ENCODE measurements at places on chromosomes 5 and 9.

GRCh38 chr9:131348631-131349521 is 45.0 kb upstream of the PRRC2B start:
- DNase-seq: no peak

DNA sequence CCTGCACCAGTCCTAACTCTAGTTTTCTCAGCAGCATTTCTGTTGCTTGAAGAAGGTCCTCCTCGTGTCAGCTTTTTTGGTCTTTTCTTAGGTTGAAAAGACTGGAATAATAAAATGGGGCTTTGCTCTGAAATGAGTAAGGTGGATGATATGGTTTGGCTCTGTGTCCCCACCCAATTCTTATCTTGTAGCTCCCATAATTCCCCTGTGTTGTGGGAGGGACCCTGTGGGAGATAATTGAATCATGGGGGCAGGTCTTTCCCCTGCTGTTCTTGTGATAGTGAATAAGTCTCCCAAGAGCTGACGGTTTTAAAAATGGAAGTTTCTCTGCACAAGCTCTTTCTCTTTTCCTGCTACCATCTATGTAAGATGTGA is 53.6 kb downstream of the LIX1 start:
- DNase-seq: no peak

GRCh38 chr9:129726322-129727160 is 26.3 kb downstream of the PTGES start:
- DNase-seq: peak; percentile 16

DNA sequence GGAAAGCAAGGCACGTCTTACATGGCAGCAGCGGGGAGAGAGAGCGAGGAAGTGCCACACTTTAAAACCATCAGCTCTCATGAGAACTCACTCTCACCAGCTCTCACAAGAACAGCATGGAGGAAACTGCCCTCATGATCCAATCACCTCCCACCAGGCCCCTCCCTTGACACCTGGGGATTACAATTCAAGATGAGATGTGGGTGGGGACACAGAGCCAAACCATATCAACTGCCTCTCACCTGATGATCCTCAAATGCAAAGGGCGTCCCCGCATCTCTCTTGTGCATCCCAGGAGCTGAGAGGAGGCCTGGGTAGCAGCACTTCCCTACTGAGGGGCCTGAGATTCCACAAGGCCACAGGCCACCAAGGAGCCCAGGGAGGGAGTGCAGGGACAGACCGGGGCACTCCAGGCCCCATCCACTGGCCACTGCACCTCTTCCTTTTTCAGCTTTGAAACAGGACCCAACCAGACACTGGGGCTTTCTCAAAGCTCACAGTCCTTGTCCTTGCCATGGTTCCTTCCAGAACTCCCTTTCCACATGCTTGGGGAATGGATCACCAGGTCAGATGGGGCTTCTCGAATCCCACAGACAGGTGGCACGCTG is 54.5 kb upstream of the IL17B start:
- DNase-seq: no peak

- DNase-seq: no peak
These were observed 13.0 kb downstream of the LHX3 start for GRCh38 chr9:136191960-136192286.

DNA sequence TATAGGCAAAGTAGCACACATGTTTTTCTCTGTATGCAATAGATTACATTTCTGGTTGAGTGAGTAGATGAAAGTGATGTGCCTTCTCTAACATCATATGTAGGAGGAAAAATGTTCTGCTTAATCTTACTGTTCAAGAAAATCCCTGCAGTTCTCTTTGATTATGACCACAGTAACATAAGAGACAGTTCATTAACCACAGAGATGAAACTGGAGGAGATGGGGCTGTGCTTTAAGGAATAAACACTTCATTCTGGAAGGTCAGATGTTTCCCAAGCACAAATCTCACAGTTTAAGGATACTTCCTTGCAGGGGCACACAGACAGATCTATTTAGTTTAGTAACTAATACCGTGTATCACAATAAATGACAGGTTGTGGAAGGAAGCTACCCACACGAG is 150.2 kb downstream of the SEMA5A start:
- no peak for DNase-seq

GRCh38 chr5:137564398-137564961 is 65.4 kb upstream of the SPOCK1 start:
- no peak for DNase-seq

GRCh38 chr5:176180781-176181180 is 57.4 kb upstream of the SIMC1 start:
- DNase-seq: no peak

GRCh38 chr5:83354958-83355357 is 116.6 kb upstream of the VCAN start:
- no peak for DNase-seq

- DNase-seq: no peak
These were observed 5.8 kb downstream of the POU4F3 start for GRCh38 chr5:146344155-146345118.

GRCh38 chr9:14531341-14532269 is 161.6 kb downstream of the ZDHHC21 start:
- DNase-seq: no peak

DNA sequence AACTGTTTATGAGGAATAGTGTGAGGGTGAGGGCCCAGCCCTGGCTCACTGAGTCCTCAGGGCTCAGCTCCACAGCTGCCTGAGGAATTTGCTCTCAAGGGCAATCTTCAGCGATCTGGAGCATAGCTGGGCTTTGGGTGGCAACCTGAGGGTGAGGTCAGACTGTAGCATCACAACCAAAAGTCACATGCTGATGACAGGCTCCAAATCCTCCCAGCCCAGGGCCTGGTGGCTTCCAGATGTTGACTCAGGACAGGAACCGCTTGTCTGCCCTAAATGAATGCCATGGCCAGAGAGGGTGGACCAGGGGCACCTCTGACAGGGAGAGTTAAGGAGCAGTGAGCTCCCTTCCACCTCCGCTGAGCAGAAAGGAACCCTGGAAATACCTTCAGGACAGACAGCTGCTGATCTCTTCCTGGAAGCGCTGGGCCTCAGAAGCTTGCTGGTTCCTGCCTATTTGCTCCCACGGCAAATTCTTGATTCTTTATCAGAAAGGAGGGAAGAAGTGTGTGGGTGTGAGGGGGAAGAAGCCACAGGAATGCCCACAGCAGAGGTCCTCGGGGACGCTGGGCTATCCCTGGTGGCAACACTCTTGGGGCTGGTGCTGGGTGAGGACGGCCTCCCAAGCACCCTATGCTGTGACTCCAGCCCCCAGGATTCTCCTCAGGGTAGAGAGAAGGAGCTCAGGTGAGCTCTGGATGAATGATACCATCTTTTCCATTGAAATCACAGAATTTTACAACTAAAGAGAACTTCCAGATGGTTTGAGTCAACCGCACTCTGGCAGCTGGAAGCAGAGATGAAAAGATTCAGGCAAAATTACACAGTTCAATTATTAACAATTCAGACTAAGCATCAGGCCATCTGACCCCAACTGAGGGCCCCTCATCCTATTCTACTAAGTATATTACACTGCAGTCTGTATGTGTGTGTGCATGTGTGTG is 13.8 kb upstream of the CTSL start:
- no peak for DNase-seq

- DNase-seq: no peak
These were observed 56.1 kb downstream of the SHB start for GRCh38 chr9:38012767-38013450.

- no peak for DNase-seq
These were observed 229.4 kb downstream of the FSTL4 start for GRCh38 chr5:133382661-133383579.

DNA sequence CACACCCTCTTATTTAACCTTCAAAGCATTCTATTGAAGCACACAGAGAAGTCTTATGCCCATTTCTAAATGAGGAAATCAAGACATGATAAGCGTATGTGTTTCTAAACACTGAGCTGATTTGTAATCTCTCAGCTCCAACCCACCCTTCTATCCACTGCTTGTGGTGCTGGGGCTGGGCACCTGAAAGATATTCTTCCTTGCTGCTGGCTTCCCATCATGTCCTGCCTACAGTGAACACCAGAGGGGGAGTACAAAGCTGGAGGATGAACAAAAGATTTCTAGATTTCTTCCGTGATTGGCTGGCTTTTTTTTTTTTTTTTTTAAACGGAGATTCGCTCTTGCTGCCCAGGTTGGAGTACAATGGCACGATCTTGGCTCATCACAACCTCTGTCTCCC is 14.4 kb downstream of the ACTL7A start:
- DNase-seq: no peak

DNA sequence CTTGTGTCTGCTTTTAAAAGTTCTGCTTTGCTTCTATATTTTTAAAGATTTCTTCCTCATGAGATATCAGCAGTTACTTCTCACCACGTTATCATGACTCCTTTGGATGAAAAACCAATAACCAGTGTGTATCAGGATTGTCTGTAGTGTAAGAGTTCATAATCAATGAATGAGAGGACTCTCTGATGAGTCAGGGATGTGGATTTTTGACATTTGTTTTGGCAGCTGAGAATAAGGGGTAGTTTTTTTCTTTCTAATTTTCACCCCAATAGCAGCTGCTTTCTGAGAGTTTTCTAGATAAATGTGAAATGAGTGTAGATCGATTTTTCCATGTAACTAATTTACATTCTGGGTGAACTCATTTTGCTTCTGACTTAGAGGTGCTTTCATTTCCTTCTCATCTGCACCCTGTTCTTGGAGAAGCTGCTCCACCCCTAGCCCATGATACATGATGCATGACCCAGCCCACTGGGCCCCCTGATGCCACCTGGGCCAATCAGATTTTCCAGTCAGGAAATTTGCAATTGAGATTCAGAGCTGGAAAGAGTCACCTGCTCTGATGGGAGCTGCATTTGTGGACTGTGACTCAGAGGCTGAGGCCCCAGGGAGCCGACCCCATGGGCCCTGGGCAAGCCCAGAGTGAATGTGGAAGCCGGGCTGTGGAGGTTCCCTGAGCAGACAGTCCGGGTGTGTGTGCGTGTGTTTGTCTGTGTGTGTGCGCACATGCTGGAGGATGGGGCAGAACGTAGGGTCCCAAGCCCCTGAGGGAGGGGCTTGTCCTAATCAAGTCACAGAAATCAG is 159.3 kb downstream of the RGS3 start:
- peak; percentile 25 for DNase-seq

DNA sequence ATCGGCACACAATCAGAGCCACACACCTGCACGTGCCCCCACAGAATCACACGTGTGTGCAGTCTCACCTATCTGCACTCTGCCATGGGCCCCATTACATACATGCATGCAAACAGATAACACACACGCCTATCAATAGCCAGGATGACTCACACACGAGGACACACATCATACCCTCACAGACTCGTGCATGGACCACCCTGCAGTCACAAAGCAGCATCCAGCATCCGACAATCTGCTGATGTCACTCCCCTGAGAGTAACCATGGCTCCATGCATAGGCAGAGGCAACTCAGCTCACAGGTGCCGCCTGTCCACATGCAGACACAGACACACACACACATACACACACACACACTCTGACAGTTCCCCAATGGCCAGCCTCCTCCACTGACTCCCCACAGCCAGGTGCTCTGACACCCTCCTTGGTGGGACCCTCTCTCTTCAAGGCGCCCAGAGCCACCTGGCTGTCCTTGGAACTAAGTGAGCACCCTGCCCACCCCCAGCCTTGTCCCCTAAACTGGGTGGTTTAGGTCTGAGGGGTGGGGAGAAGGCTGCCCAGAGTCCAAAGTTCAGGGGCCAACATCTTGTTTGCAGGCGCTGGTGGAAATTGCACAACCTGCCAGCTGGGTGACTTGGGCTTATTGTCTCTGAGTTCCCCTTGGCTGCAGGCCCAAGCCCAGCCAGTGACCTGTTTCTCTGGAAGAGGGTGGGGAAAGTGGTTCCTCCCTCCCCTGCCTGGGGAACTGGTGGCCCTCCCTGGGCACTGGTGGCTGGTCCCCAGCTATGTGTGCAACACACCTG is 34.6 kb upstream of the NEK6 start:
- no peak for DNase-seq

DNA sequence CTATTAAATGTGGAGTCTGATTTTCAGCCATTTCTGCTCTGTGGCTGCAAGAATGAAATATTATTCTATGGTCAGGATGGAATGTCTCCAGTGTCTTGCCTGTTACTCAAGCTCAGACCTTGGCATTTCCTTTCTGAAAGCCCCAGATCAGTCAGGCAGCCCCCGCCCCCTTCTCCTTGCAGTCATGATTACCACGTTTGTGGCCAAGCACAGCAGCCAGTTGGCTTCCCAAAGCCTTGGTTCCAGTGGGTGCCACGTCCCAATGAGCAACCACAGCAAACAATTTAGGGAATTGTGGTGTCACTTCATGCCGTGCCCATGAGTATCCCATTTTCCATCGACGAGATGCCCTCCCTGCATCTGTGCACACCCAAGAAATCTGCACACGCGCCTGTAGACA is 9.7 kb upstream of the OBP2A start:
- DNase-seq: no peak

DNA sequence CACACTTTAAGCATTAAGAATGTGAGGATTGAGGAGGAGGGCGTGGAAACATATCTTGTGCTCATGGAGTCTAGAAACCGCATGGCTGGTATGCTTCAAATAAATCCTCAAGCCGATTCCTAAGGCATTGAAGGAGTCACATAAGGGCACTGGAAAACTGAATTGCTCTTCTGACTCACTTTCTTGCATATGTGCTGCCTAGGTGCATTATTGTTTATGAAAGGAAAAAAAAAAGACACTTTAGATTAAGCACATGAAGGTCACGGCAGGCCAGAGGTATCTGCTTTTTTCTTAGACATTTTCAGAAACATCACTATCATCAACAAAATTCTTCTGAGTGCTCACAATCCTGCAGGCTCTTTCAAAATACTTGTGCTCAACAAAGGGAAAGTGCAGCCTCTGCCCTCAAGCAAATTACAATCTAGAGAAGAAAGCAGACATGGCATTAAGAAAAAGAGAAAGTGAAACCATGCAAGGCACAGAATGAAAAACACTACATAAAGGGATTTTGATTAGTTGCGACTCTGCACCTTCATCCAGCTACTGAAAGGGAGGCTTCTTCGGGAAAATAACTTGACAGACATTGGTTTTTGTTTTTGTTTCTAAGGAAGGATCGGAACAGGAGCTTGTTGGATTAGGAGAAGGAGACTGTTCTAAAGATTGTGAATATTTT is 2117.6 kb downstream of the MAT2B start:
- no peak for DNase-seq

DNA sequence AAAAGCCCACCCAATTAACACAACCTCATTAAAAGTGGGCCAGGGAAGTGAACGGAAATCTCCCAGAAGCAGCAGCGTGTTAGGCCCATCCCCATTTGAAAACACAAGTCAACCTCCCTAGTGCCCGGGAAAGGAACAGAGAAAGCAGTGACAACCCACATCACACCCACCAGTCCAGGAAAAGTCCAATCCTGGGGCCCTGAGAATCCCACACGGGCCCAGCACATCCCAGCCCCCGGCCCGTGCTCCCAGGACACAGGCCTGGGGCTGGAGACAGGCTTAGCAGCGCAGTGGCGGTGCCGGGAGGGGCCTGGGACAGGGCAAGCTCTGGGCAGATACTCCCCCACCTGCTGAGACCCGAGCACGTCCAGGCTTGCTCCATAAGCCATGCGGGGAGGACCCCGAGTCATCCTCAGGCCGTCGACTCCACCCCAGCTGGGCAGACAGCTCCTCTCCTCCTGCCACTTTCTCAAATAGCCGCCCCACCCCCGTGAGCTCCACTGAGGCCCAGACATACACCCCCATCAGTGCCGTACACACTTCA is 101.0 kb downstream of the KCNT1 start:
- DNase-seq: no peak

All from NCI-H1417 (cell line).